ENCODE measurements at places on chromosomes 12 and 14.

DNA sequence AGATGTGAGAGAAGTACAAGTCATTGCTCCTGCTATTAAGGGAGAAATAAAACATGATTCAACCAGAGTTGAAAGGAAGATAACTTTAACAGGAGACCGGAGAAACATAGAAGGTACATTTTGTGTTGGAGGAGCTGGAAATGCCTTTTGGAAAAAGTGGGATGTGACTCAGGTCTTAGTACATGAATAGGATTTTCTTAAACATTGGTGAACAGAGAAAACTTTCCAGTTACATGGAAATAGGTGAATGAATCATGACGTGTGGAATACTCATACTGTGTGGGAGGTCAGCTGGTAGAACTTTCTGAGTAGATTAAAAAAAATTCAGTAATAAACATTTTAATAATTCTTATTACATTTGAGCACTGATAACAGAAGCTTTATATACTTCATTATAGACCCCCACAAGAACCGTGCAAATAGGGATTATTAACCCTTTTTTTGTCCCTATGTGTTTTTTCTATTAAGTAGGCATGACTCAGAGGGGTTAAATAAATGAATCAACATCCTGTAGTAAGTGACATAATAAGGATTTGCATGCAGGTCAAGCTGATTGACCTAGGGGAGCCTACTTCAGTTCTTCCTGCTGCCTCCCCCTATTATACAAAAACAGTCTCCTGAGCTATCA lies 710.5 kb downstream of the NOVA1 start:
- peak; percentile 49 for DNase-seq

GRCh38 chr14:97891515-97891914 lies 1094.3 kb downstream of the VRK1 start:
- DNase-seq: no peak

DNA sequence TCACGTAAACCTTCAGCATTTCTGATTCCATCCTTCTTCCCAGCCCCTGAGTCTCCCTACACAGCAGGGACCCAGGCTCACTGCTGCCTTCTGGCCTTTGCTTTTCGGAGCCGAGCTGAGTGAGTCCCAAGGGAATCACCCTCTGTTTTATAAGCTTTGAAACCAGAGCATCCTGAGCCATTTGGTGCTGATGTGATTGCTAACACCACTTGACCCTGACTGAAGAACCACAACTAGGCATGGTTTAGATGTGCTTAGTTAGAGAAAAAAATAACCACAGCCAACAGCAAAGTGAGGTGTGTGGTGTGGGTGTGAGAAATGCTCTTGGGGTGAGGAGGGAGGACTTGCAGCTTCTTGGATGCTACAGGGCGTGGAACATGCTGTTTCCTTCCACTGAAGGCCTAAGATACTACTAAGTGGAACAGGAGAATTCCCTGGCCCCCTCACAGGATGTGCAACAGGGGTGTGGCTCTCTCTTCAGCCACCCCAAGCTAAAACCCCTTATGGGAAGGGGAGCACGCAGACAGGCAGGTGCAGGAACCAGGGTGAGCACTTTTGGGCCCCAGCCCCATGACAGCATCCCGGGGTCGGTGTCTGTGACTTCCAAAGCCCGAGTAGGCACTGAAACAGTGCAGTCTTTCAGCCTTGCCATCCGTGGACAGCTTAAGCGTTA lies at the start of gene TC2N:
TC2N (minus strand) TSS at position 221 of the 673 bp plus-strand sequence. CDS start 53,767 bp downstream, outside the sequence.
- DNase-seq: no peak

- no peak for DNase-seq
Measured at GRCh38 chr12:57632073-57632957, 686 bp downstream of the B4GALNT1 start.

- DNase-seq: no peak
Measured at GRCh38 chr14:68279777-68280233, 460.2 kb downstream of the RAD51B start.

- no peak for DNase-seq
Measured at GRCh38 chr12:54723379-54724256, 75.5 kb upstream of the DCD start.

DNA sequence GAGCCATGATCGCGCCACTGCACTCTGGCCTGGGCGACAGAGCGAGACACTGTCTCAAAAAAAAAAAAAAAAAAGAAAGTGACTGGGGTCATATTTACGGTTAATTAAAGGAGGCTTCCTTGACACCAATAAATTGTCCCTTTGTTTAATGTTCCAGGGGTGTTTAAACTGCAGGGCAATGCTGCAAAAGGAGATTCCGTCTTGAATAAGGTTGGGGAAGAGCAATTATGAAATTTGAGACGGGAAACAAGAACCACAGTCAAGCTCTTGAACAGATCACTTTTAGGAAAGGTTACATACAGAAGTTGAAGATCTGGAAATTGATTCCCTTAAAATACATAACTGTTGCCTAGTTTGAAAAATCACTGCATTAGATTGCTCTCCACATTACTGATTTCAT lies 292.9 kb downstream of the DAD1 start:
- no peak for DNase-seq

GRCh38 chr12:96419576-96420276 lies 19.5 kb upstream of the CDK17 start:
- DNase-seq: no peak

All from epithelial cell of proximal tubule (primary cell).